HFF-Myc (cell line): ENCODE measurements at places on chromosomes 1 and 21.

DNA sequence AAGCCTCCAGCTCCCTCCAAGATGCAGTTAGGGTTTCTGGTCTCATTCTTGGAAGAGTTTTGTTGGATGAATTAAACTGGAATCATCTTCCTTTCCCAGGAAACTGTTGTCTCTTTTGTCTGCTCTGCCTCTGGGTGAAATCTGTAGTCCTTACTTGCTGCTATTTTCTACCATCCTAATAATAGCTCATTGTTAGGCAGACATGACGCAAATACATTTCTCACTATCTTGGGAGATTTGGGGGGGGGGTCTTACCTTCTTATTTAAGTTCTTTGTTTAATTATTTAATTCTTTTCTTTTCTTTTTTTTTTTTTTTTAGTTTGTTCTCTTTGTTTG is 85.4 kb upstream of the DUSP10 start:
- DNase-seq = no peak

DNA sequence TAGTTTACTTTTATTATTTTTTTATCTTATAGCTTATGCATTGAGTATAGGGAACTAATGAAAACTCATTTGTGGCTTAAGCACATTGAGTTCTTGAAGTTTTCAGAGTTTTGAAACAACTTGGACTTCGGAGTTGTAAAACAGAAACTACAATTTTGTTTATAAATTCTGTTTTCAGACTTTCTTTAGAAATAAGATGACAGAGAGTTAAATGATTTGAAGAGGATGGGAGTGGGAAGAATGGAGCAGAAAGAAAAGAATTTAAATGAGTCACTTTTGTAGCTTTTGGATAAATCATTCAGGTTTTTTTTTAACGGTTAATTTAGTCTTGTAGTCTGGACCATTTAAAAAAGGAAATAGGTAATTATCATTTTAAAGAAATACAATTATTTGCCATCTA is 32.3 kb downstream of the INKA2 start:
- DNase-seq = no peak

- DNase-seq = no peak
Measured at GRCh38 chr1:4698911-4699310, 44.5 kb downstream of the AJAP1 start.

DNA sequence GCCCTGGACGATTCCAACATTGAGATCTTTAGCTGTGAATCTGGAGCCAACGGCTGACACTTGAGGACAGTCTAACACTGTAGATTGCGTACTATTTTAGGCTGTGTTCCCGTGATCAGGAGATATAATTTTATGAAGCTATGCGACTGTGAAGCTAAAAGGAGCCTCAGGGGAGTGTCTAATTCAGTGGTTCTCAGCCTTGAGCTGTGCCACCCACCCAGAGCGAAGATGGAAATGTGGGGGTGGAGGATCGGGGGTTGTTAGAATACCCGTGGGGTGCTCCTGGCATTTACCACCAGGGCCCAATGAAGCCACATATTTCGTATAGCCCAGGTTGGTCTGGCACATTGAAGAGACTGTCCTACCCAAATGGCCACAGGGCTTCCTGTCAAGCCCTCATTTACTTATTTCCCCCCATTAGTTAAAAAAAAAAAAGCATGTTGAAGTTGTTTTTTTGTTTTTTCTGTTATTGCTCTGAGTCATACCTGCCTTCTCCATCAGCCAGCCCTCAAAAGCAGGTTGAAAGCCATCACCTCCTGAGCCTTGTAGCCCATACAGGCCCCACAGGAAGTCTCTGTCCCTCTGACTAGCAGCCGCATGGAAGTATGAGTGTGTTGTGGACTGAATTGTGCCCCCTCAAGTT is 141.7 kb downstream of the GALNT2 start:
- no peak for DNase-seq

- DNase-seq = peak; percentile 92
Measured at GRCh38 chr1:225655509-225656258, 2.8 kb upstream of the ENAH start.

- peak; percentile 64 for DNase-seq
Measured at GRCh38 chr1:101357444-101357986, 120.7 kb downstream of the S1PR1 start.

- DNase-seq = no peak
Measured at GRCh38 chr1:21175670-21176581, 771 bp downstream of the EIF4G3 start.

- DNase-seq = no peak
Measured at GRCh38 chr21:42579456-42580075, 65.9 kb downstream of the SLC37A1 start.

DNA sequence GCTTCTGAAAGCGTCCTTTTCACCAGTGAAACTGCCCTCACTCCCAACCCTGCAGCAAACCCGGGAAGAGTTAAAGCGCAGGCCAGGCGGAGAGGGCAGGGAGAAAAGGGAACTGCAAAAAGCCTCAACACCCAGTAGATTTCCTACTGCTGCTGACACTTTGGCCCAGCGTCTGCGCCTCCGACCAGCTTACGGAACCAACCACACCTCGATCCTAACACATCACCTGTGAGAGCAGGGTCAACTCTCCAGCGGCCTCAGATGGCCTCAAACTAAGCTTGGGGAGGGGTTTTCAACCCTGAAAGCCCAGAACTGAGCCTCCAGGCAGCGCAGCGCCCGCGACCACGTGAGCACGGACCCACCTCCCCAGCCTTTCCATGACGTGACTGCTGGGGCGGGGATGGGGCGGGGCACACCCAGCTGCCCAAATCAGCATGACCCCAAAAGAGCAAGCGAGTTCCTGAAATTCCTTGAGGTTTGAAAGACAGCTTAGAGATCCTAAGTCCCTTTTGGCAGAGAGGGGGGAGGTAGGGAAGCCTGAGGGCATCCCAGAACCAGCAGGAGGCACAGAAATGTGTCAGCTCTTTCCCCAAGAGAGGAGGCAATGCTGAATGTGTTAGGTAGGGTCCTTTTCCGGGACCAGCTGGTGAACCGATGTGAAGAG is 59.1 kb downstream of the ITPKB start:
- no peak for DNase-seq

GRCh38 chr21:16993416-16994038 is 519.3 kb upstream of the CXADR start:
- DNase-seq = no peak

- no peak for DNase-seq
Measured at GRCh38 chr1:114319418-114319817, 165.7 kb upstream of the SYT6 start.

DNA sequence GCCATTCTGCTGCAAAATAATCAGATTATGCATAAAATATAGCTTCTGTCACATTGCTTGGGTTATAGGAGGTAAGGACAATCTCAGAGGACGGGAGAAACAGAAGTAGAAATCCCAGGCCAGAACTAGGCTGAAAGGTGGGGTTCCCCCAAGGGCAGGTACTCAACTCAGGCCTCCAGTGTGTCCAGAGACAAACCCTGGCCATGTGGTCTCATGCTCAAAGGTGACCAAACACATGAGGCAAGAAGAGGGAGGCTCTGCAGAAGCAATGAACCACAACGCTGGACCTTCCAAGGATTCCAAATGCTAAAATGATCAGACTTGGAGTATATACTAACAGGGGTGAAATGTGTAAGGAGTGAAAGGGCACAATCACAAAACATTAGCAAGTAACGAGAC is 103.8 kb downstream of the DMRTB1 start:
- DNase-seq = no peak

DNA sequence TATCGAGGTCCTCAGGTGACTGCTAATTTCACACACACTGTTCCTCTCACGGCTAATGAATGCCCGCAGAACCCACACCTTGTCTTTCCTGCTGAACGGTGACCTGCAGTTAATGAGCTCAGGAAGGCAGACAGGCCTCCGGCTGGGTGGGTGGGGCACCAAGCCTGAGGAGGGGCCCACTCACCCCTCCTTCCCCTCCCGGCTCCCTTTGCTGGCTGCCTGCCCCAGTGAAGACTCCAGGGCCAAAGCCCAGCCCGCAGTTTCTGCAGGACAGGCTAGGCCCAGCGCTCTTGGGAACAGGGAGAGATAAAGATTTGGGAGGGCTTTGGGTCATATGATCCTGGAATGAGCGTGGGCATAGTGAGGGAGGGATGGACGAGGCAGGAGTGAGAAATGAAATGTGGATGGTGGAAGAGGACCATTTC is 26.4 kb downstream of the FOXO6 start:
- DNase-seq = no peak

DNA sequence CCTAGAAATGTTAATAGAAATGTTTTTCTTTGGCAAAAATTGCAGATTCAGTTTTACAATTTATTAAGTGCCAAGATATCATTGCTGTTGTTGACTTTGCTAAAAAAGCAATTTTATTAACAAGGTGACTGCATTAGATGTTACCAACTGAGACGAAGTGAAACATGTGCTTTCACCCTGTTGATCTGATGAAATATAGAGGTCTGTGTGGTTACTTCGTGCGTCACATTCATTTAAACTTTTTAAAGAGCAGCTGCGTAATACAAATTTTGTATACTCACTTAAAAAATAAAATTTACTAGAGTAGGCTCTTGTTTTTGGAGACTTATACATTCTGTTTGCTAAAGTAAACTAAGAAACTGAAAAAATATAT is 465.7 kb downstream of the USP25 start:
- no peak for DNase-seq

GRCh38 chr1:230694991-230695390 is 18.9 kb downstream of the AGT start:
- no peak for DNase-seq

DNA sequence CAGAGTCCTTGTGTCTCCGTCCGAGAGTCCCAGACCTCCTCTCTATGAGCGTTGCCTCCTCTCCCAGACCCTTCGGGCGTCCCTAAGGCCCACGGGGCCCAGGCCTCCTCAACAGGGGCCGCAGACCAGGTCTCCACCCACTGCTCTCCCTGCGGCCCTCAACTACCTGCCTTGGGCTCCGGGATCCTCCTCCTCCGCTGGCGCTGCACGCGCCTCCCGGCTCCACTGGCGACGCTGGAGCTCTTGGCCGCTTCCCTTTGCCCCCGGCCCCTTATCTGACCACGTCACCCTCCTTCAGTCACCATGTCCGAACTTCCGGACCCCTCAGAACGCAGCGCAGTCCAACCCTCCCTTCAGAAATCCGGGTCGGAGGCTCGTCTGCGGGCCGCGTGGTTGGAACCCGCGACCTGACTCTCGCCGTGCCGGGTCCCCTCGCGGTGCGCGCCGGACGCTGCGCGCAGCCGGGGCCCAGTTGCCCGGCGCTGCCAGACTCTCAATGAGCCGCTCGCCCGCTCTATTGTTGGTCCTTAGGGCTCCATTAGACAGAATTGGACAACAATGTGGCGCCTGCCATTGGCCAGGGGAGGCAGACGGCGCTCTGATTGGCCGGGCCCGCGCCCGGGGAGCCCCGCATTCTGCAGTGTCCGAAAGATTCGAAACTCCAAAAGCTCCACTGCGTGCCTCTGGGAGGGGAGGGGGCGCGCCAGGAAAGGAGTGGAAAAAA is at the start of gene DMRTA2:
Gene DMRTA2, minus strand, starts transcription at position 498 of the 724 bp plus-strand sequence. CDS start 1,907 bp downstream, outside the sequence.
- DNase-seq = no peak

- DNase-seq = no peak
Measured at GRCh38 chr1:22795366-22795714, 84.7 kb downstream of the EPHB2 start.

GRCh38 chr1:199685369-199685768 is 342.1 kb upstream of the NR5A2 start:
- peak; percentile 17 for DNase-seq

DNA sequence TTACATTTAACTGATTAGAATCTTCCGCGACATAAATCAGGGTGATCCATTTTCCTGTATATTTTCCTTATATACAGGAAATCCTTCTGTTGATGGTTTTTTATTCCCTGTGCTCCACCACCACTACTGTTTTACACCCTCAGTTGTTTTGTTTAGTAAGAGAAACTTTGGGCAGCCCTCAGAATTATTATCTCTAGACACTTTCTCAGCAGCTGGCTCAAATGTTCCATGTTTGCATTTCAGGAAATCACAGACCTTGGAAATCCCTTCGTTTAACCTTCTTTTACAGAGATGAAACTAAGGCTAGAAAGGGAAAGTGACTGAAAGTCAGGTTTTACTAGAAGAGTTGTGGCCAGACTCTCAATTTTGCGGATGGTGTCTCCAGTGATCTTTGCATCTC is 15.2 kb downstream of the ZNF697 start:
- no peak for DNase-seq

- no peak for DNase-seq
Measured at GRCh38 chr1:197917805-197918651, 856 bp downstream of the LHX9 start.

DNA sequence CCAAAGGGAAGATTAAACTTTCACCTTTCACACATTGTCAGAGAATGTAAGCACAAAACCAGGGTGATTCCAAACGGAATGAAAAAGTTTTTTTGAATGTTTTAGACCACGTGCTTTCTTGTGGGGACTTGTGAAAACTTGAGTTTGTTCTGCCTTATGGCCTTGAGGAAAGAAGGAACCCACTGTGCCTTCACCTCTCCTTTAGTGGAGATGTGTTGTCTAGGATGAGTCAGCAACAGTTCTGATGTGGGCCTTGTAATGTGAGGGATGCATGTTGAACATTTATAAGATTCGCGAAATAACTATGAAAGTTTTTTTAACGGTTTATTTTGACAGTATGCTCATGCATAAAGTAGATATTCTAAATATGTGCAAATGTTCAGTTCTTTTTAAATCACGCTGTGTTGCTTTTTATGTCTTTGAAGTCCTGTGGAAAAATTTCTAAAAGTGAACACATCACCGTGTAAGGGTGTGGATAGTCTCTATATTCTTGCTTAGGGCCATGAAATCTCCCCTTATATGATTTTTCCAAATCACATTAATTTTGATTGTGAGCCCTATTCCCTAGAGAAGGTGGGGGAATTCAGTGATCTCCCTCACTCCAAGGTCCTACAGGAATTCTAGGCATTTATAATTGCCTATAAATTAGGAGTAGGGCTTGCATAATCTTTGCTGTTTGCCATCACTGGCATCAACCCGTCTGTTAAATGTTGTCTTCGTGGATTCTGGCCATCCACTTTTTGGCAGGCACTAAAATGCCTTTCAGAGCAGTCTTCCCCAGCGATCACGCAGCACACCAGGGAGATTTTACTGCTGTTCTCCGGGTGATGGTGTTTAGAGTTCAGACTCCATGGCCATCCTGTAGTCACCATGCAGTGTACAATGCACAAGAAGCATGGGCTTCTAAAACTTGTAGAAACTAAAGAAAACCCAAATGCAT is 47.4 kb downstream of the PLA2G4A start:
- no peak for DNase-seq

DNA sequence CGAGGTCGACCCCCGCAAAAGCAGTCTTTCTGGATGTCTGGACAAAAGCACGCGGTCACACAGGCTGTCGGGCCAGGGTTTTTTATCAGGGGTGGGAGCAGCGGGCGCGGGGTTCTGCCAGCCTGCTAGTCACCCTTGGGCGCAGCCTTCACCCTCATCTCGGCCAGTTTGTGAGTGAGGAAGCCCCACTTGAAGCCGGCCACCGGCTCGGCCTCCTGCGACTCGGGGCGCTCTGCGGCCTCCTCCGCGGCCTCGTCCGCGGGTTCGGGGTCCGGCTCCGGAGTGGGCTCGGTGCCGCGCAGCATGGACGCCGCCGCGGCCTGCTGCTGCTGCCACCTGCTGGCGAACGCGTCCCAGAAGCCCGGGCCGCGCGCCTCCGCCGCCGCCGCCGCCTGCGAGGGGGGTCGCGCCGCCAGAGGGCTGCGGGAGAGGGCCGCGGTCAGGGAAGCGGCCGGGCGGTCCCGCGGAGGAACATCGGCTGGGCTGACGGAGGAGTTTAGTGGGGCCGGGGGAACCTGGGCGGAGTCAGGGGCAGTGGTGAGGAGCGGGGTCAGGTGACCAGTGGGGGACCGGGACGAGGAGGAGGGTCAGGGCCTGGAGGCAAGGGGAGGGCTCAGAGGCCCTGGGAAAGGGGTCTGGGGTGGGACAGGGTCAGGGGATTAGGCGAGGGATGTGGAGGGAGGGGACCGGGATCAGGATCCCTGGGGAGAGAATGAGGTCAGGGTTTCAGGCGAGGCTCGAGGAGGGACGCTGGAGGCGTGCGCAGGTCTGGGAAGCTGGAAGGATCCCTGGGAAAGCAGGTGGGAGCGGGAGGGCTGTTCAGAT is 4.5 kb downstream of the C1orf232 start:
- DNase-seq = no peak
